ENCODE measurements at places on chromosomes 4 and X.

GRCh38 chr4:84681486-84682274 is 98.8 kb downstream of the CDS1 start:
- no peak for DNase-seq

- DNase-seq = no peak
Measured at GRCh38 chrX:96957718-96958117, 74.0 kb downstream of the RPA4 start.

DNA sequence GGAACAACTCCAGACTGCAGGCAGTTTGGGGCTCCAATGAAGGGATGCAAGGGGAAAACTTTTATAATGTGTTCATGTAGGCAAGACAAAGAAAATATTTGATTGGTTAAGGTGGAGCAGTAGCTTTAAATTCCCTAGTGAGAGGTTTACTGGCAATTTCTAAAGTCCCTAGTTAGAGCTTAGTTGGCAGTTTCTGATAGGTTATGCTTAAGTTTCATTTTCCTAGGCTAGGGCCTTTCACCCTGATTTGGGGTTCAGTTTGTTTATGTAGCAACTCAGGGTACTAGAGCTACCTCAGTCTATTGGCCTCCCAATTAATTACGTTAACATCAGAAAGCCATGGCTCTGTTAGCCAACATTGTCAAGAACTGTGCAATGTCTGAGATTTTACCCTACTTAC is 14.6 kb downstream of the BBS12 start:
- no peak for DNase-seq

DNA sequence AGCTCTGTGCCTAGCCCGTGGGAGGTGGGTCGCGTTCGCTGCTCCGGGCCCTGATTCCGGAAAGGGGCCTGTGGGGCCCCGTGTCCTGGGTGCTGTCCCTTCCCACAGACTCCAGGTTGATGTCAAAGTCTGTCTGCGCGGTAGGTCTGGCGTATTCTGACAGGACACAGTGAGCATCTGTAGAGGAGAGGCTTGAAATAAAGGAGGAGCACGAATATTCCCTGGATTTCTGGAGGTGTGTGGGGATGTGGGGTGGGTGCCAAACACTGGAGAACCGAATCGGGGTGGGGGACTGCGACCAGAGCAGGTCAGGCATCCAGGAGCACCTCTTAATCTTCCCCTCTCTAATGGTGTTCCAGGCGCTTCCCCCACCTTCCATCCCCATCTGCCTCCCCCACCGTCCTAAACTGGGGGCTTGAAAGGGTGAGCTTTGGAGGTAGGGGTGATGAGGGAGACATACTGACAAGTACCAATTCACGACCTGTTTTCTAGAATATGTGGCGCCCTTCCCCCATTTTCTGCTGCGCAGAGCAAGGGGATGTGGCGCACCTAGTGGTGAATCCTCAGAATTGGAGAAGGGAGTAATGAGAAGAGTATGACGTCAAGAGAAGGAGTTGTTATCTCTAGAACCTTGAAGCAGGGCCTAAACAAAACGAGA is 877 bp downstream of the GPRASP1 start:
- peak; percentile 61 for DNase-seq

DNA sequence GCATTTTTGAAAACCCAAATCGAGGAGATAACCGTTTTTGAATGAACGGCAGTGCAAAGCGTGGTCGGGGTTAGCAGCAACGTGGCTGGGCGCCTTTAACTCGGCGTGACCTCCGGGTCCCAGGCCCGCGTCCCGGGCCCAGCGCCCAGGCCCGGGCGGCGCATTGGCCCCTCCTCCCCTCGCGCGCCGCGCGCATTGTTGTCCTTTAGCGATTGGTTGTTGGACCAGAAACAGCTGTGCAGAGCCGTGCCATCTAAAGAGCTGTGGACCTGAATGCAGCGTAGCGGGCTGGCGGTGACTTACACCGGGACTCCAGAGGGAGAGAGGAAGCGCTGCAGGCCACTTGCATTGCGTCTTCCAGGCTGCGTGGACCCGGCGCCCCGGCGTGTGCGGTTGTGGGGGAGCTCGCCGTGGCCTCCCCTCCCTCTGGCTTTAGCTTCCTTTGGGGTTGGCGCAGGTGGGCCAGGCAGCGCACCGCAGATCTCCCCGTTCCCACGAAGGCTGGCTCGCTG is at the start of gene STOX2:
Gene STOX2 (plus strand): TSS at position 227 of the 512 bp plus-strand sequence. CDS start 1,484 bp downstream, outside the sequence.
- peak; percentile 62 for DNase-seq

- peak; percentile 11 for DNase-seq
Measured at GRCh38 chr4:77434299-77435092, 171.1 kb upstream of the CXCL13 start.

DNA sequence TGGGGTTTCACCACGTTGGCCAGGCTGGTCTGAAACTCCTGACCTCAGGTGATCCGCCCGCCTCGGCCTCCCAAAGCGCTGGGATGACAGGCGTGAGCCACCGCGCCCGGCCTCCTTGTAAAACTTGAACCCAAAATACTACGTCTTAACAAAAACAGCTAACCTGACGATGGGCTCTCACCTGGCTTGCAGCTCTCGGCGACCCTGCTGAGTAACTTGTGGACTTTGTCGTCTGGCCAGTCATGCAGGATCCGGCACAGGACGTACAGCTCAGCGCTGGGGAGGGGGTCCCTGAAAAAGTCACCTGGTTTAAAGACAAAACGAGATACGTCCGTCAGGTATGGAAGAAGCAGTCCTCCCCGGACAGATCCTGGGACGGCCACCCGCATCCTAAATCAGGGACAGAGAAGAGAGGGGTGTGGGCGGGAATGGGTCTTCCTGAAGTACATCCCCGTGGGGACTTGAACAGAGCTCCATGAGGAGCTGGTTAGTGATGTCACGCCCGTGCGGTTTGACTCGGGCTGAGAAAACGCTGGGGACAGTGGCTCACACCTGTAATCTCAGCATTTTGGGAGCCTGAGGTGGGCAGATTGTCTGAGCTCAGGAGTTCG is 20.7 kb upstream of the SLC25A6 start:
- no peak for DNase-seq

DNA sequence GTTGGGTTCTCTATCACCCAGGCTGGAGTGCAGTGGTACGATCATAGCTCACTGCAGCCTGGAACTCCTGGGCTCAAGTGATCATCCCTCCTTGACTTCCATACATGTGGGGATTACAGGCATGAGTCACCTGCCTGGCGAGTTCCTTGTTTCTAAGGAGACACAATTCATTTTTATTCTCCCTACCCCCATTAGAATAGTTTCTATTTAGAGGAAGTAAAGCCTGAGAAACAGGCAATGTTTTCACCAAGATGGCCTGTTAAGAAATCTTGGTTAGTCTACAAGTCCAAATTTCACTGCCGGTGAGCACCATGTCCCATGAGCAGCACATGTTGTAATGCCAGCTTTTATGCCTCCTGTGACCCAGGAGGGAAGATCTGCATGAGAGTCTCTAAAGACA is 5.7 kb downstream of the CYBB start:
- DNase-seq = peak; percentile 53

DNA sequence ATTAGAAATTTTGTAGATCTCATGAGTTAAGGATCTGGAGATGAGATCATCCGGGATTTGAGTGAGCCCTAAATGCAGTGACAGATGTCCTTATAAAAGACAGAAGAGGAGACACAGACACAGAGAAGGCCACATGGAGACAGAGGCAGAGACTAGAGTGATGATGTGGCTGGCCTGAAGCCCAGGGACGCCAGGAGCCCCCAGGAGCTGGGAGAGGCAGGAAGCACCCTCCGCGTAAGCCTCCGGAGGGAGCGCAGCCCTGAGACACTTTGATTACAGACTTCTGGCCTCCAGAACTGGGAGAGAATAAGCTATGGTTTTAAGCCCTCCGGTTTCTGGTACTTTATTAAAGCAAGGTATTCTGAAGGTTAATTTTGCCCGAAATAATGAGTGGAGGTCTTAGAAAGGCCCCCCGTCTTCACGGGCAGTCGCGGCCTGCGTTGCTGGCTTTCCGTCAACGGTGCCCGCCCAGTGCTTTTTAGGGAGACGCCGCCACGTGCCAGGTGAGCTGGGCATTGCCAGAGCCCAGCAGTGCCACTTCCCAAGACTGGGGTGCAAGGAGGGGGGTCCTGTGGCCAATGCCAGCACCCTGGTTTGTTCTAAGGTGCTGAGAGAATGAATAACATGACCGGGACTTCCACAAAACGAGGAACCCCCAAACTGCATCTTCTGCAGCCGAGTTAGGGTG is 8.1 kb downstream of the DHRSX start:
- no peak for DNase-seq

- no peak for DNase-seq
Measured at GRCh38 chr4:98864560-98864959, 64.4 kb downstream of the EIF4E start.

DNA sequence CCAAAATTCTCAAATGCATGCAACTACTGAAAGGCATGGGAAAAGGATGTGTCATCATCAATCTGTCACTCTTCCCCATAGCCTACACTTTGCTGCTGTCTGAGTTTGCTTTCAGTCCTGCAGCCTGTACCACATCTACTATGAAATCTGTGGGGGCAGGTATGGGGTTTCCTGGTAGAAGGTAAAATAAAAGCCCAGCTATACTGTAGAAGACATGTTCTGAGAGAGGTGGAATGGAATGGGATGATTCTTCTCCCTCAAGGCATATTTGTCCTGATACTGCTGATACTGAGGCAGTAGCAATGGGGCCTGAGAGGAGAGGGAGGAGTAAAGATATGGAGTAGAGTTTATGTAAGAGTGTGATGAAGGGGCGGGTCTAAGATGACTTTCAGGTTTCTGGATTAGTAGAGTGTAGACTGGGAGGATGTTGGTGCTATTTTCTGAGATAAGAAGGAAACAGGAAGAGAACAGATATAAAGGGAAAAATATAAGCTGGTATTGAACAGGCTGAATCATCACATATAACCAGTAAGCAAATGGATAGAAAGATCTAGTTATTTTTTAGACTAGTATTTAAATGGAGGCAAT is 38.7 kb upstream of the GYPA start:
- DNase-seq = peak; percentile 35

GRCh38 chr4:25031077-25031621 is 403 bp upstream of the LGI2 start:
- peak; percentile 8 for DNase-seq

- no peak for DNase-seq
Measured at GRCh38 chrX:117610806-117611205, 505.8 kb downstream of the KLHL13 start.

GRCh38 chr4:151799417-151800012 is 38.7 kb upstream of the GATB start:
- DNase-seq = no peak

DNA sequence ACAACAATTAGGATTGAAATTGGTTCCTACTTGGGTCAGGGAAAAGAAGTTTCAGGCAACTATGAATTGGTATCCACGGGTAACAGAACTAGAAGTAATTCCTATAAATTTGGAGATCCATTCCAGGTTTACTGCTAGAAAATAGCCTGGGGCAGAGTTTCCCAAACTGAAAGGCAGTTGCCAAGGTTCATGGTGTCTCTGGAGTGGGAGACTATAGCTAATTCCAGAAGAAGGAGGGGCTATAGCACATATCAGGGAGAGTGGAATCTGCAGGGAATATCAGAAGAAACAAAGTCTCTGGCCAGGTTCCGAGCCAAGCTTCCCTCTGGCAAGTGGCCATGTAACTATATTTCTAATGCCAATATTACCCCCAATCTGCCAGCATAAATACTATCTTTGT is 166.3 kb downstream of the GALNTL6 start:
- DNase-seq = no peak

DNA sequence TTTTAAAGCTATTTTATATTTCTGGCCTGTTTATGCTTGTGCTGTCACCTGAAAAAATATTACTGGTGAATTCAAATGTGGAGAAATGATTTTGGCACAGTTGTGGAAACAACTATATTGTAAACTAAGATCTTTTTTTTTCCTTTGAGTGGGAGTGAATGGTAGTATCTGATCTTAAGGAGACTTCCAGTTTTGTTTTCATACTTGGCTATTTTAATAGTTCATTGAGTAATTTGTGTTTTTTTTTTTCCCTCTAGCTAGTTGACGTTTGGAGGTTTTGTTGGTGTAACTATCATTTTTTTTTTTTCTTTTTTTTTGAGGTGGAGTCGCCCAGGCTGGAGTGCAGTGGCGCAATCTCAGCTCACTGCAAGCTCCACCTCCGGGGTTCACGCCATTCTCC is 10.5 kb downstream of the STAG2 start:
- no peak for DNase-seq

DNA sequence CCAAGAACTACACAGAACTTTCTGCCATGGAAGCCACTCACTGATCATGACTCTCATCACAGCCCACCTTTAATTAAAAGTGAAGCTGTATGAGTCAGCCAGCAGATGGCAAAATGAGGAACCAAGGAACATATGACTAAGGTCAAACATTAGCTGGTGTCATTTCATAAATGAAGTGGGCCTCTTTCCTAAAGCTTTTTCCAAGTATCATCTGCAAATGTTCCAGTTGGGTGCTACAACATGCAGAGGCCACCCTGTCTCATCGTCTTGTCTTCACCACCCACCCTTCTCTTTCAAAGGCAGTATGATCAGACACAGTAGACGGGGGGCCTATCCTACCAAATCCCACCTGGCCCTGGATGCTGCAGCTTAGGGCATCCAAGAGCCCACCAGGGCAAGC is 9.2 kb upstream of the EOLA1 start:
- peak; percentile 57 for DNase-seq

DNA sequence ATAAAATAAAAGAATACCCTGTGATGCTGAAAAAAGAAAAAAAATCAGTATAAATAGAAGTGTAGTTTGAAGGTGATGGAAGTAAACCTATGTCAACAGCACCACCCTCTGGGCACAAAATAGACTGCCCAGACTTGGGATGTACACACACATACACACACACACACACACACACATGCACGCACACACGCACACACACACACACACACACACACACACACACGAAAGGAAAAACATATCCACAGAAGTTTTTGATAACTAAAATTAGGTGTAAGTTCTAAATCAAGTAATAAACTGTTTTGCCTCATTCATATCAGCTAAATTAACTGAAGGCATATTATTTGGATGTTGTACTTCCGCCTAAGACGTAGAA is 40.5 kb downstream of the ANXA5 start:
- DNase-seq = peak; percentile 66

- no peak for DNase-seq
Measured at GRCh38 chrX:16239211-16239610, 71.9 kb downstream of the MAGEB17 start.

DNA sequence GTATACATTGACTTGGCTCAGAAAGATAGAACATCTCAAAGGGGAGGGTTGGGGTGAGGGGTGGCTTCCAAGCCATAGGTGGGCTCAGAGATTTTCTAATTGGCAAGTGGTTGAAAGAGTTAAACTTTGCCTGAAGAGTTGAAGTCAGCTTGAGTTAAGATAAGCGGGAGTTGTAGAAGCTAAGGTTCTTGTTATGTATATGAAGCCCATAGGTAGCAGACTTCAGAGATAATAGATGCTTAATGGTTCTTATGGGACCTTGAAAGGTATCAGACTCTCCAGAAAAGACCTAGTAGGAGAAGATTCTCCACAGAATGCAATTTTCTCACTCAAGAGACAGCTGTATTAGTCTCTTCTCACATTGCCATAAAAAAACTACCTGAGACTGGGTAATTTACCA is 599.1 kb upstream of the CPEB2 start:
- DNase-seq = no peak

Measured in hematopoietic multipotent progenitor cell treated with erythropoietin and hydrocortisone succinate and interleukin-3 and kit ligand, for 4 days (in vitro differentiated cells).